Right renal pelvis (tissue), 4 donors: ENCODE measurements at places on chromosomes 3 and 15. TPM values are rescaled to one million over a fixed set of nuclear protein-coding genes. Genes with fewer than 3 reads are reported as not detected.
A peak's percentile ranks its signal among the peaks of the same experiment; 100 is the strongest.

GRCh38 chr3:172859041-172859440, 108.5 kb downstream of the ECT2 start:
- DNase-seq, result no peak

GRCh38 chr3:44323341-44323955, 15.1 kb upstream of the TCAIM start:
- DNase-seq, result no peak

Gene SLC51A
- polyA plus RNA-seq, result 11.7 TPM

- DNase-seq, result no peak
Measured at GRCh38 chr15:76663529-76663928, 241.6 kb downstream of the SCAPER start.

DNA sequence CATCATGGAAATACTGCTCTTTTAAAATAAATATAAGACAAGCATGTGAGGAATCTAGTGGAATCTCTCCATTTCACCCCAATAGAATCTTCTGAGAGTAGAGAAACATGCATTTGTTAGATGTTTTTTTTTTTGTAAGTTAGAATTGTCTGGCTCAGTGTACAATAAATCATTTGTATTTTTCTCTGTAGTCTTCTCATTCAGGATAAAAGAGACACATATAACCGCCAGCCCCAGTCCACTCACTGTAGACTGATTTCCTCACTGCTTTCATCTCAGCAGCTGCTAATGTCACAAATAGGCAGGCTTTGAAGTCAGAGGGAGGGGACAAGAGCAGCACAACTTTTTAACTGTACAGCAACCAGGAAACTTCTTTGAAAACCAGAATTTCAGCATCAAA, 140.2 kb upstream of the RBMS3 start:
- peak; percentile 28 for DNase-seq

DNA sequence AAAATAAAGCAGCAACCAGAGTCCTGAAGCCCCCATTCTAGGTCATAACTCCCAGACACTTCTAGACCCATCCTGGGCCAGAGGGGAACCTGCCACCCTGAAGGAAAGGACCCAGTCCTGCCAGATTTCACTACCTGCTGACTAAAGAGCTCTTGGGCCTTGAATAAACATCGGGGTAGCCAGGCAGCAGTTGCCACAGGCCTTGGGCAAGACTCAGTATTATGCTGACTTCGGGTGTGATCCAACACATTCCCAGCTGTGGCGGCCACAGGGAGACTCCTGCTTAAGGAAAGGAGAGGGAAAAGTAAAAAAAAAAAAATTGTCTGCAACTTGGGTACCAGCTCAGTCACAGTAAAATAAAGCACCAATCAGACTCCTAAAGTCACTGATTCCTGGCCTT, 23.8 kb downstream of the NEDD4 start:
- DNase-seq, result no peak

DNA sequence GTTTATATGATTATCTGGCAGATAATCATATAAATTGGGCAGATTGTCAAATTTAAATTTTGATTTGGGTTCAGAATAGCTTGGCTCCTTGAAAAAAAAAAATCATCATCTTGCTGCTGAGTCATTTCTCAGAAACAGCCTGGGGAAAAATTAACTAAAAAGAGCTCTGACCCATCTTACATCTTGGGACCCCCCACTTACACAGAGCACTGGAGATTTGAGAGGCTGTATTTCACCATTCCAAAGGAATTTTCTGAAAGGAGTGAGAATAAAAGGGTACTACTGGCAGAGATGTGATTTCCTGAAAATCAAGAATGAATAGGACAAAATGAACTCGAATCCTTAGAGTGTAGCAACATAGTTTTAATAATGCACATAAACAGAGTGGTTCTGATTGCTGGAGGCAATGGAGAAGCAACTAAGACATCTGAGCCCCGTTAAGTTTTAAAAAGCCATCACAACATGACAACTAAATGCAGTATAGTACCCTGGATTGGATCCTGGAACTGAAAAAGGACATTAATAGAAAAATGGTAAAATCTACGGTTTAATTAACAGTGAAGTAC, 97.5 kb downstream of the RFTN1 start:
- DNase-seq, result no peak
